ENCODE measurements at places on chromosomes 6 and 20. TPM values are rescaled to one million over a fixed set of nuclear protein-coding genes. Genes with fewer than 3 reads are reported as not detected.
A peak's percentile ranks its signal among the peaks of the same experiment; 100 is the strongest.

DNA sequence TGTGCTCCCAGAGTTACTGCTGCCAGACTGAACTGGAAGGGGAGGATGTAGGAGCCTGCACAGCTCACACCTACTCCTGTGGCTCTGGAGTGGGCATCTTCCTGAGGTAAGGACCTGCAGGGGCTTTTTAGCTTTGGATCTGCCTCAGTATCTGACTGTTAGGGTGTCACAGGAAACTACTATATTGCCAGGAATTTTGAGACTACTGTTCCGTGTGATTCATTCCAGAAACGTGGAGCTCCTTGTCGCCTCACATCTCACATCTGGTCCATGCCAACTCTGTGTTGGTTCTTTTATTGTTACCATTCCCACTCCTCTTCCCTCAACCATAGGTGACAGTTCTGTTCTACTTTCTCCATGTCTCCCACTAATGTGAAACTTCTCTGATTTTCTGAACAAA, 34.1 kb downstream of the PRPH2 start:
- no peak overlapping the region for H3K27ac ChIP-seq
- peaks cover 7% of the 10 kb centered on the region for H3K36me3 ChIP-seq
- DNase-seq, result no peak
- H3K4me1 ChIP-seq, result peaks cover 23% of the 10 kb centered on the region
- H3K27me3 ChIP-seq, result no peaks in the 10 kb centered on the region

- no peak for DNase-seq
- peak overlapping the region; percentile 20 for H3K27ac ChIP-seq
- no peak overlapping the region for H3K4me3 ChIP-seq
- no peaks in the 10 kb centered on the region for H3K4me1 ChIP-seq
- H3K36me3 ChIP-seq, result no peaks in the 10 kb centered on the region
Observed at GRCh38 chr6:118316796-118317384, 231.2 kb upstream of the PLN start.

DNA sequence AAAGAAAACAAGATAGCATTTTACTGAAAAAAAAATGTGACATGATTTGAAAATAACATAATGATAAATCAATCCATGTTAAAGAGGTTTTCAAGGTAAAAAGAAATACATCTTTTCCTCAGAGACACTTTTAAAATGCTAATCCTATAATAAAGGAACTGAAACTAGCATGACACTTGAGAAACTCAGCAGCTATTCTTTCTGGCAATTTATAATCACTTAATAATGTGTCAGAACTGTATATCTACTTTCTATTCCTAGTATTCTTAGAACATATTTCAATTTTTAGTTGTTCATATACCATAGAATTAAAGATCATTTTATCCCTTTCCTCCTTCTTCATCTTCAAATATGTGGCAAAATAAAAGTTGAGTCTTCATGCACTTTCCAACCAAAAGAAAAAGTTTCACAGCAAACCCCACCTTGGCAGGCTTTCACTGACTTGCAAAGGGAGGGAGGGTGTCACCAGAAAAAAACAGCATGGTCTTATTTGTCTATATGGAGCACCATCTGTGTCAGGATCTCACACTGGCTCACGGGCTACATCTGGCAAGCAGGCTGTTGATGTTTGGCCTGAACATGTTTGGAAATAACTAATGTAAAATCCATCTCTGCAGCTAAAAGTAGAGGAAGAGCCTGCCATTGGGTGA, 48.5 kb downstream of the FHL5 start:
- H3K27me3 ChIP-seq, result no peaks in the 10 kb centered on the region
- DNase-seq, result no peak
- no peak overlapping the region for H3K4me3 ChIP-seq
- no peaks in the 10 kb centered on the region for H3K4me1 ChIP-seq
- H3K27ac ChIP-seq, result no peak overlapping the region
- H3K36me3 ChIP-seq, result no peaks in the 10 kb centered on the region

- H3K4me1 ChIP-seq, result no peaks in the 10 kb centered on the region
- no peak for DNase-seq
- no peaks in the 10 kb centered on the region for H3K36me3 ChIP-seq
- no peaks in the 10 kb centered on the region for H3K27me3 ChIP-seq
Observed at GRCh38 chr6:36626636-36627035, 32.5 kb downstream of the SRSF3 start.

GRCh38 chr6:170184316-170184715, 106.6 kb downstream of the DLL1 start:
- no peak overlapping the region for H3K27ac ChIP-seq
- DNase-seq, result no peak
- H3K4me3 ChIP-seq, result no peak overlapping the region
- H3K36me3 ChIP-seq, result no peaks in the 10 kb centered on the region
- H3K4me1 ChIP-seq, result no peaks in the 10 kb centered on the region

DNA sequence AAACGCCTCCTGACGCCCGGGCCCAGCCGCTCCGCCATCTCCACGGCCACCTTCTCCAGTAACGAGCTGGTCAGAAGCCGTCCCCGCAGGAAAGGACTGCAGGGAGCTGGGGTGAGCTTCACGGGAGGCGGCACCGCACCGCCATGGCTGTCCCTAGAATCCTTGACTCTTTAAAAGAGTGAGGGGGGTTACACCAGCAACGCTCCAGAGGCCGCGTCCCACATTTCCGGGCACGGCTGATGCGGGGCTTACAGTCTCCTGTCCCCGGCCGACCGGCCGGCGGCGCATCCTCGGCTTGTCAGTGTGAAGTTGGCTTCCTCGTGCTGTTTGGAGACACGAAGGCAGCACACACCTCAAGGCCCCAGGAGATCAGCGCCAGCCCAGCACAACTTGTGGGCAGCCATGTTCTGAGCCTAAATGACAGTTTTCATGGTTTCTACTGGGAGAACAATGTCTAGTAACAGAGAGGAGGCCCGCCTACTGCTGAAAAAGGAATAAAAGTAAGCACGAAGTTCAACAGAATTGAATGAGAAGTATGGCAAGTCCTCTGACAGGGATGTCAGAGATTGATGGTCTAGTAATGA, 30.4 kb downstream of the SLC2A4RG start:
- no peak overlapping the region for H3K27ac ChIP-seq
- H3K4me1 ChIP-seq, result no peaks in the 10 kb centered on the region
- no peak for DNase-seq
- H3K36me3 ChIP-seq, result no peaks in the 10 kb centered on the region

GRCh38 chr20:37598100-37598543, 70.4 kb upstream of the BLCAP start:
- no peak overlapping the region for H3K27ac ChIP-seq
- H3K4me1 ChIP-seq, result no peaks in the 10 kb centered on the region
- DNase-seq, result no peak
- no peaks in the 10 kb centered on the region for H3K36me3 ChIP-seq
- no peak overlapping the region for H3K4me3 ChIP-seq
- H3K27me3 ChIP-seq, result peaks cover 22% of the 10 kb centered on the region

DNA sequence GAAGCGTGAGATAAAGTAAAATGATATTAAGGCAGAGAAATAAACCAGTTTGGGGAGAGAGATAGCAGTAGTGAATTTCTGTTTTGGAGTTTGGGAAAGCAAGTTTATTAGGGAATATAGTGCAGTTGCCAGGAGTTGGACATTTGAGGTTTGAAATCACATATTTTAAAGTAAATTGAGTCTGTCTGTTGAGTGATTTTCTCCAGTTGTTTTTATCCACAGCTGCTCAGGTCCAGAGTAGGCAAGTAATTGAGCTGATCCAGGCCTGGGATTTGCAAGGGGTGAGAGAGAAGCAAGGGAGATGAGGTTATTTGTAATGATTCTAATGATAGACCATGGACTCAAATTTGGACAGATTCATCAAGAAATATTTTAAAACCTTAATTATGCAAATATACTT, 481.9 kb downstream of the UTRN start:
- no peaks in the 10 kb centered on the region for H3K4me1 ChIP-seq
- no peak overlapping the region for H3K4me3 ChIP-seq
- H3K27me3 ChIP-seq, result no peaks in the 10 kb centered on the region
- DNase-seq, result no peak
- no peaks in the 10 kb centered on the region for H3K36me3 ChIP-seq

DNA sequence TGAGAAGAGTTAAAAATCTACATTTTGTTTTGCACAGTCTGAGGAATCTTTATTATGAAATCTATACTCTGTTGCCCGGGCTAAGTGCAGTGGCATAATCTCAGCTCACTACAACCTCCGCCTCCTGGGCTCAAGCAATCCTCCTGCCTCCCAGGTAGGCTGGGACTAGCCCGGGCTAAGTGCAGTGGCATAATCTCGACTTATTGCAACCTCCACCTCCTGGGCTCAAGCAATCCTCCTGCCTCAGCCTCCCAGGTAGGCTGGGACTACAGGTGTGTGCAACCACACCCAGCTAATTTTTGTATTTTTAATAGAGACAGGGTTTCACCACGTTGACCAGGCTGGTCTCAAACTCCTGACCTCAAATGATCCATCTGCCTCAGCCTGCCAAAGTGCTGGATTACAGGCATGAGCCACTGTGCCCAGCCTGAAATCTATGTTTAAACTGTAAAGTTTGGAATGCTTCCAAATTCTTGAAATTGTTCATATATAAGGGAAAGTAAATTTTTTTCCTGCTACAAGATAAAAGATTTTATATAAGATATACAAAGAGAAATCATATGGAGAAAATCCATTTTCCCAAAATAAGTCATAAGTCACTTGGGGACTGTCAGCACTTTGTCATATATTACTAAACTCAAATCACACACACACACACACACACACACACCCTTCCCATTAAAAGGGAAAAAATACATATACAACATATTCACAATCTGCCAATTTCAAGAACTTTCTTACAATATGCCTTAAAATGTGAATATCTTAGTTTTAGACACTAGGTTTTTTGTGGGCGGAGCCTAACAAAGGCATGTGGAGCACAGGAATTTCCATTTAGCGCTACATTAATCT, 19.4 kb downstream of the PTPRK start:
- no peaks in the 10 kb centered on the region for H3K27me3 ChIP-seq
- H3K4me1 ChIP-seq, result no peaks in the 10 kb centered on the region
- no peak overlapping the region for H3K4me3 ChIP-seq
- no peak for DNase-seq
- peak overlapping the region; percentile 54 for H3K27ac ChIP-seq

- H3K4me1 ChIP-seq, result no peaks in the 10 kb centered on the region
- peaks cover 6% of the 10 kb centered on the region for H3K36me3 ChIP-seq
- DNase-seq, result no peak
- H3K27me3 ChIP-seq, result no peaks in the 10 kb centered on the region
Observed at GRCh38 chr6:53033764-53034163, 31.4 kb upstream of the FBXO9 start.

GRCh38 chr6:55388211-55388610, 60.9 kb downstream of the GFRAL start:
- H3K27me3 ChIP-seq, result no peaks in the 10 kb centered on the region
- no peak for DNase-seq
- no peak overlapping the region for H3K4me3 ChIP-seq
- H3K4me1 ChIP-seq, result no peaks in the 10 kb centered on the region

DNA sequence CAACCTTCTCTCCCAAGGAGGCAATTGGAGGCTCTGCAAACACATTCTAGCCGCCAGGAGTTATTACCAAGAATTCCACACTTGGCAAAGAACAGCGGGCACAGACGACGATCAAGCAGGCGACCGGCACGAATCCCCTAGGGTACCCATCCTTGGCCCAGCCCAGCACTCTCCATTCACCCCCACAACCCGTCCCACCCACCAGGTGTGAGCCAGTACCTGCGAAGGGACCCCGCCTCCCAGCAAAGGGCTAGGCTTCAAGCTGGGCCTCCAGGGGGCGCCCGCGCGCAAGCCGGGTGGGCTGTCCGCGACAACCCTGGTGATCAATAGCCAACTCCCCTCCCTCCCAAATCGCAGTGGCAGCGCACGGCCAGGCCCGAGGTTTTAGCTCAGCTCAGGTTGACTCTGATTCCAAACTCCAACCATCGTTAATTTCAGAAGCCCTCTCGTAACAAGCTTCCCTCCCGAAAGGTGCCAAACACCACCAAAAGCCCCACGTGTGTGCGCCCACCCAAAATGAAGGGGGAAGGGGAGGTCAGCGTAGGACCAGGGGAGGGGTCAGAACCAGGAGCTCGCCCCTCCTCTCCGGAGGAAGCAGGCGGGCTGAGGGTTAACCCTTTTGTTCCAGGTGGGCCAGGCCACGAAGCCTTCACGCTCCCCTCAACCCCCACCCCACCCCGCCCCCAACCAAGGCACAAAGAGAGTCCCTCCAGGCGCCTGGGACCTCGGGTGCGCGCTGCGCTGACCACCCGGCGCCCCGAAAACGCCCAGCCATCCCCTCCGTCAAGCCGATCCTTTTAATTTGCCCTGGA, 2.1 kb downstream of the SALL4 start:
- H3K4me3 ChIP-seq, result peak overlapping the region; percentile 64
- H3K36me3 ChIP-seq, result no peaks in the 10 kb centered on the region
- no peaks in the 10 kb centered on the region for H3K27me3 ChIP-seq
- peak; percentile 64 for DNase-seq
- H3K4me1 ChIP-seq, result no peaks in the 10 kb centered on the region
- H3K27ac ChIP-seq, result no peak overlapping the region

DNA sequence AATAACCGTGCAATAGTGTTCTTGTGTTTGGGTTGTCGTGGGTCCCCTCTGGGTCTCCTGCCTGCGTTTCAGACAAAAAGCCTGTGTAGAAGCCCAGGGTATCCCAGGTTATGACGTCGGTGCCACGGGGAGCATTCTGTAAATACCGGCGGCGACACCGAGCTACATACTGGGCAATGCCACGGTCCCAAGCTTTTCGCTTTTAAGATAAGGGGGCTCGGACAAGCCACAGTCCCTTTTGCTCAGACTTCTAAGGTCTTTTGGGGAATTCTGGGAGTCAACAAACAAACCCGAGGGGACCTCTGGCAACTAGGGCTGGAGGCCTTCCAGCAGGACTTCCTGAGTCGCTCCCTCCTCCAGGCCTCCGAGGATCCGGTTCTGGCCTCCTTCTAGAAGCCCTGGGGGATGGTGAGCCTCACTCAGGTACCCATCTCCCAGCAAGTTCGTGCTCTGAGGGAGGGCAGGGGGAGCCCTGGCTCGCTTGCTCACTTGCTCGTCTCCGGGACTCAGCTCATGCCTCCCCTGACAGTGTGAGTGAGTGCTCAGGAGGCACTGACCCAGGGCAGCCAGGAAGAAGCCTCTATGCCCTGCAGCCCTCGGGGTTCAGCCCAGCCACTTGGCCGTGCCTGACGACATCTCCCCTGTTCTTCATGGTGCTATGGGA, 62.4 kb upstream of the MRPS10 start:
- no peak for DNase-seq
- no peaks in the 10 kb centered on the region for H3K27me3 ChIP-seq
- peaks cover 6% of the 10 kb centered on the region for H3K4me1 ChIP-seq
- H3K27ac ChIP-seq, result peak overlapping the region; percentile 56
- no peaks in the 10 kb centered on the region for H3K36me3 ChIP-seq
- H3K4me3 ChIP-seq, result no peak overlapping the region

DNA sequence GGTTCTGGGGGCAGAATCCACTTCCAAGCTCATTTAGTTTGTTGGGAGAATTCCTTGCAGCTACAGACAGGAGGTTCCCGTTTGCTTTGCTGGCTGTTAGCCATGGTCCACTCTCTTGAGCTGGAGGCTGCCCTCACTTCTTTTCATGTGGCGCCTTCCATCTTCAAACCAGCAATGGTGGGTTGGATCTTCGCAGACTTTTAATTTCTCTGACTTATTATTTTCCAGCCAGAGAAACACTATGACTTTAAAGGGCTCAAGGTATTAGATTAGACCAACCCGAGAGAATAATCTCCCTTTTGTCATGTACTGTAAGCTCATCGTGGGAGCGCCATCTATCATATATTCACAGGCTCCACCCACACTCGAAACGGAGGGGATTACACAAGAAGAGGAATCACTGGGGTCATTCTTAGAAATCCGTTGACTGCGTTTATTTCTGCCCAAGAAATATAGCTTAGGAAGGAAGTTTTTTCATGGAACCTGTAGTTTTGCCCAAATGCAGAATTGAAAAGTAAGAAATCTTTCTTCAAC, 38.9 kb downstream of the SAMD5 start:
- no peaks in the 10 kb centered on the region for H3K4me1 ChIP-seq
- no peak overlapping the region for H3K4me3 ChIP-seq
- DNase-seq, result no peak
- H3K36me3 ChIP-seq, result no peaks in the 10 kb centered on the region
- no peaks in the 10 kb centered on the region for H3K27me3 ChIP-seq

OR2J3 gene
- total RNA-seq, result 0.15 TPM

FUT9 gene
- total RNA-seq, result 2.8 TPM

BTN1A1 gene
- total RNA-seq, result not detected

BTNL2 gene
- not detected for total RNA-seq

Measured in breast epithelium (tissue), 4 donors.